ENCODE measurements at places on chromosomes 2 and 18.

DNA sequence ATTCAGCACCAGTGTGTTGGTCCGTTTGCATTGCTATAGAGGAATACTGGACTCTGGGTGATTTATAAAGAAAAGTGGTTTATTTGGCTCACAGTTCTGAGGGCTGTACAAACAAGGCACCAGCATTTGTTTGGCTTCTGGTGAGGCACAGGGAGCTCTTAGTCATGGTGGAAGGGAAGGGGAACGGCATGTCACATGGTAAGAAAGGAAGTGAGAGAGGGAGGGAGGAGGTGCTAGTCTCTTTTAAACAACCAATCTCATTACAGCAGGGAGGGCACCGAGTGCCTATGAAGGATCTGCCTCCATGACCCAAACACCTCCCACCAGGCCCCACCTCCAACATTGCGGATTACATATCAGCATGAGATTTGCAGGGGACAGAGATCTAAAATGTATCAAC lies 143.9 kb upstream of the DLX2 start:
- H3K4me3 ChIP-seq = no peak overlapping the region
- peaks cover 32% of the 10 kb centered on the region for H3K4me1 ChIP-seq
- no peak for DNase-seq
- H3K36me3 ChIP-seq = no peaks in the 10 kb centered on the region
- H3K27ac ChIP-seq = no peak overlapping the region

- no peak overlapping the region for H3K27ac ChIP-seq
- H3K27me3 ChIP-seq = no peaks in the 10 kb centered on the region
- H3K4me1 ChIP-seq = no peaks in the 10 kb centered on the region
- no peak overlapping the region for H3K4me3 ChIP-seq
- no peak for DNase-seq
- no peaks in the 10 kb centered on the region for H3K36me3 ChIP-seq
Measured at GRCh38 chr18:37701967-37702366, 136.4 kb upstream of the CELF4 start.

GRCh38 chr2:102599486-102599885 lies 19.9 kb upstream of the SLC9A2 start:
- no peaks in the 10 kb centered on the region for H3K36me3 ChIP-seq
- no peak for DNase-seq
- H3K4me3 ChIP-seq = no peak overlapping the region
- no peak overlapping the region for H3K27ac ChIP-seq
- H3K4me1 ChIP-seq = no peaks in the 10 kb centered on the region

DNA sequence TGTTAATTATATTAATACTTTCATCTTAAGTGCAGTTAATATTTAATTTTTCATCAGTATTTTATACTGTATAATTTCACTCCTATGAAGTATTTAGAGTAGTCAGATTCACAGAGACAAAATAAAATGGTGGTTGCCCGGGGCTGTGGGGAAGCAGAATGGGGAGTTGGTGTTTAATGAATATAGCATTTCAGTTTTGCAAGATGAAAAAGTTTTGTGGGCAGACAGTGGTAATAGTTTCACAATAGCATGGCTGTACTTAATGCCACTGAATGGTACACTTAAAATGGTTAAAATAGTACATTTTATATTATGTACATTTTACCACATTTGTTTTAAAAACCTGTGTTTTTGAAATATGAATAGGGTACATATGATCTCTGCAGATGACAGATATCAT lies 31.2 kb downstream of the CFAP221 start:
- peaks cover 6% of the 10 kb centered on the region for H3K36me3 ChIP-seq
- H3K4me1 ChIP-seq = no peaks in the 10 kb centered on the region
- H3K27ac ChIP-seq = no peak overlapping the region
- DNase-seq = no peak
- H3K4me3 ChIP-seq = no peak overlapping the region

DNA sequence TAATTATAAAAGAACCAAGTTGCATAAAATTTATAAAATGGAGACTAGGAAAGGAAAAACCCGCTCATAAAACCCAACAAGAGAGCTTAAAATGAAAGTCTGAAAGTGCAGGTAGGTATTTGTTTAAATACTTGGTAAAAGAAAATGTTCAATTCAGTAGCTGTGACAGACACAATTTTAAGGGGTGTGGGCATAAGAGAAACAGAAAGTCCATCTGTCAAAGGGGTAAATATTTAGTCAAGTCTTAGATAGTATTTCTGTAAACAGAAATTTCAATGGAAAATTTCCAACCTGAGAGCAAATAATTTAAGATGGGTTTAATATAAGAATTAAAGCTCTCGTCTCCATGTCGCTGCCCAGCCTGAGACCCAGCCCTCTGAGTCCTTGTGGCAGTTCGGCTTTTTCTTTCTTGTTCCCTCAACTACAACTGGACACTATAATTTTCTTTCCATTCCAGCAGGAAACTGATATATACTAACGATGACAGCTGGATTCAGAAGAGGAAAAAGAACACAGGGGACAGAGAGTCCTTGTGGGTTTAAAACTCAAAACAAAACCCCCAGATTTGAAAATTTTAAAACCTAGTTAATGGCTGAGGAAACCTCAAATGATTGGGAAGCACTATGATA lies 88.0 kb upstream of the ZFP36L2 start:
- no peaks in the 10 kb centered on the region for H3K27me3 ChIP-seq
- no peak for DNase-seq
- no peak overlapping the region for H3K27ac ChIP-seq

DNA sequence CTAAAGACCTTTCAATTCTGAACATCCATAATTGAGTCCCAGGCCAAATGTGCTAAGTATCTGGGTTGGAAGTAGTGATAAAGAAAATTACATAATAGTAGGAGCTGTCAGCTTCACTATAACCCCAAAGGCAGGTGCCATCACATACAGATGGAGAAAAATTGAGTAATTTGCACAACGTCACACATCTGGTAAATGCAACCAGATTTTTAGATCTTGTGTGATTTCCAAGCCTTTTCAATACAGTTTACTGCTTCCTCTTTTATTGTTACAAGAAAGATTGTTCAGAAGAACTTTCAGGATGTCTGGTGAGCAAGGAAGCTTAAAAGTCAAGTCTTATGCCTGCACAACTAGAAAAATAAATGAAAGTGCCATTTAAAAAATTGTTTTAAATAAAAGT lies 62.3 kb downstream of the UBE2E3 start:
- DNase-seq = no peak
- H3K4me3 ChIP-seq = no peak overlapping the region
- H3K4me1 ChIP-seq = no peaks in the 10 kb centered on the region
- H3K27me3 ChIP-seq = no peaks in the 10 kb centered on the region
- H3K36me3 ChIP-seq = no peaks in the 10 kb centered on the region
- no peak overlapping the region for H3K27ac ChIP-seq

GRCh38 chr2:181745796-181746540 lies 65.7 kb upstream of the NEUROD1 start:
- no peaks in the 10 kb centered on the region for H3K36me3 ChIP-seq
- no peak overlapping the region for H3K27ac ChIP-seq
- DNase-seq = no peak

DNA sequence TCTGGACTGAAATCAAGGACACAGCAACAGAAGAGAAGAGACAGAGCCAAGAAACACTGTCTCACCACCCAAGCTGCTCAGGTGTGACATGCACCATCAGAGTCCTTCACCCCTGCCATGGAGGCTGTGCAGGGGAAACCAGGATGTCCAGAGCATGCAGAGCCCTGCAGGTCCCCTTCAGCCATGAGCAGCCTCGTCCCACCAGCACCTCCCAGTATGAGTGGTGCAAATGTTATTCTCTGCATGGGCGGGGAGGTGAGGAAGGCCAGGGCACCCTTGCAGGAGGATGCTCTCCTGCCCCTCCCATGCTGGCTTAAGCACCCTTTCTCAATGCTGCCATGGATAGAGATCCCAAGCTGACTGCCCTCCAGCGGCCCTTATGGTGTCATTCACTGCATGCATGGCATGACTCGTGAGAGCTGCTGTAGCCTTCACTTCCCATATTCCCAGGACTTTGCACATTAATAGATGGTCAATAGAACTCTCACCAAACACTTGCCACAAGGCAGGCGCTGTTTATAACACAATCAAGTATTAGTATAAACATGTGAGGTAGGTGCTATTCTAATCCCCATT lies 171.0 kb downstream of the ANAPC1 start:
- H3K36me3 ChIP-seq = no peaks in the 10 kb centered on the region
- no peak overlapping the region for H3K4me3 ChIP-seq
- no peak for DNase-seq
- H3K27me3 ChIP-seq = no peaks in the 10 kb centered on the region
- no peak overlapping the region for H3K27ac ChIP-seq

DNA sequence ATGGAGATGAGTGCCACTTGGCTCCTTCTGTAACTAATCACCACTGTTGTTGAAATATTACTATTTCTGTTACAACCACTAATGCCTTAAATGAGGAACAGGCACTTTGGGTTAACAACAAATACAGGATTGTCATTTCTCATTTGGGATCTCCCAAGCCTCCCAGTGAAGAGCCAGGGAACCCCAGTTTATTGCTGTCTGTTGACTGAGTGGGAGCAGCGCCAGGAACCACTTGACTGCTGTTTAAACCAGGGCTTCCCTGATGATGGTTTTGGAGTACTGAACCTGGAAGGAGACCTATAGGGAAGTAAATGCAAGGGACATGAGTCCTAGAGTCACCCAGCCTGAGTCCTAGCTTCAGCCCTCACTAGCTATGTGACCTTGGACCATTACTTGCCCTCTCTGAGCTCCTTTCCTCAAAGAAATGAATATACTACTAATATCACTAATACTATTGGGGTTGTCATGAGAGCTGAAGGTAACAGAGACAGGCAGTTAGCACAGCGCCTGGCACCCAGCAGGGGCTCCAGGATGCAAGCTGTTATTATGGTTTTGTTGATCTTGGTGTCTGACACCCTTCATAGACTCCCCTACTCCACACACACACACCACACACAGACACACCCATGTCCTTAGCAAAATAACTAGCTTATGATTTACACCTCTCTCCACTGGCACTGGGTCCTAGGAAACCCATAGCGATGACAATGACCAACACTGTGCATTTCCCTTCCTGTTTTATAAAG lies 104.2 kb upstream of the FZD7 start:
- no peaks in the 10 kb centered on the region for H3K27me3 ChIP-seq
- no peak for DNase-seq

DNA sequence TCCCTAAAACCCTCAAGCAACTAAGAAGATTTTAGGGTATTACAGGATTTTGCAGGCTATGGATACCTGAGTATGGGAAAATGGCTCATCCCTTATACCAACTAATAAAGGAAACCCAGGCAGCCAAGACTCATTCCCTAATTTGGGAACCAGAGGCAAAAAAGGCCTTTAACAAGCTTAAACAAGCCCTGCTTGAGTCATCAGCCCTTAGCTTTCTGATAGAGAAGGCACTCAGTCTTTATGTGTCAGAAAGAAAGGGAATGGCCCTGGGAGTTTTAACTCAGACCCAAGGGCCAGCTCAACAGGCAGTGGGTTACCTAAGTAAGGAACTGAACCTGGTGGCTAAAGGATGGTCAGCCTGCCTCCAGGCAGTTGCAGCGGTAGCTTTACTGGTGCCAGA lies 96.9 kb upstream of the RMP24 start:
- DNase-seq = no peak
- no peaks in the 10 kb centered on the region for H3K36me3 ChIP-seq

GRCh38 chr2:153823880-153824279 lies 47.8 kb upstream of the GALNT13 start:
- H3K27me3 ChIP-seq = no peaks in the 10 kb centered on the region
- no peaks in the 10 kb centered on the region for H3K4me1 ChIP-seq
- DNase-seq = no peak
- H3K4me3 ChIP-seq = no peak overlapping the region

GRCh38 chr2:121260370-121261154 lies 24.4 kb downstream of the TFCP2L1 start:
- H3K4me1 ChIP-seq = peaks cover 4% of the 10 kb centered on the region
- H3K27ac ChIP-seq = no peak overlapping the region
- H3K27me3 ChIP-seq = no peaks in the 10 kb centered on the region
- H3K36me3 ChIP-seq = no peaks in the 10 kb centered on the region
- H3K4me3 ChIP-seq = no peak overlapping the region
- DNase-seq = no peak

DNA sequence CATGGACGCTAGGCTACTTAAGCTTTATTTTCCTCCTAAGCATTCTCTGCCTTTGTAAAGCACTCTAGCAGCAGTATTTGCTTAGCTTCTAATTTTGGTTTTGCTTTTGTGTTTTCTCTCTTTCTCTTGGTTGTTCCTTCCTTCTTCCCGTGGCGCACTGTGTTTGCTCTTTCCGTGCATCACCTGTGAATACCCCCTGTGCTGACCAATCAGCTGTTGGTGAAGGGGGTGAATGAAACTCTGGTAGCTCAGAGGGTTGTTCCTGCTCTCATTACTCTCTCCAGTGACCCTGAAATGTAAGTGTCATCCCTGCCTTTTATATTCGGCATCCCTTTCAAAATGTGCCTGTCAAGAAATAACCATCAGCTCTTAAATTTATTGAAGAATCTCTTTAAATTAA lies 45.5 kb upstream of the TNFRSF11A start:
- peak; percentile 32 for DNase-seq
- peak overlapping the region; percentile 23 for H3K27ac ChIP-seq
- H3K4me1 ChIP-seq = peaks cover 4% of the 10 kb centered on the region
- H3K36me3 ChIP-seq = peaks cover 83% of the 10 kb centered on the region
- no peaks in the 10 kb centered on the region for H3K27me3 ChIP-seq
- no peak overlapping the region for H3K4me3 ChIP-seq

- H3K36me3 ChIP-seq = no peaks in the 10 kb centered on the region
- H3K27ac ChIP-seq = no peak overlapping the region
- H3K4me1 ChIP-seq = no peaks in the 10 kb centered on the region
- H3K4me3 ChIP-seq = no peak overlapping the region
- no peak for DNase-seq
- peaks cover 53% of the 10 kb centered on the region for H3K27me3 ChIP-seq
Measured at GRCh38 chr2:130834091-130834930, 2.4 kb upstream of the ARHGEF4 start.

Data from neuronal stem cell (in vitro differentiated cells).